ENCODE measurements at places on chromosomes 16 and 17. TPM values are rescaled to one million over a fixed set of nuclear protein-coding genes. Genes with fewer than 3 reads are reported as not detected.

DNA sequence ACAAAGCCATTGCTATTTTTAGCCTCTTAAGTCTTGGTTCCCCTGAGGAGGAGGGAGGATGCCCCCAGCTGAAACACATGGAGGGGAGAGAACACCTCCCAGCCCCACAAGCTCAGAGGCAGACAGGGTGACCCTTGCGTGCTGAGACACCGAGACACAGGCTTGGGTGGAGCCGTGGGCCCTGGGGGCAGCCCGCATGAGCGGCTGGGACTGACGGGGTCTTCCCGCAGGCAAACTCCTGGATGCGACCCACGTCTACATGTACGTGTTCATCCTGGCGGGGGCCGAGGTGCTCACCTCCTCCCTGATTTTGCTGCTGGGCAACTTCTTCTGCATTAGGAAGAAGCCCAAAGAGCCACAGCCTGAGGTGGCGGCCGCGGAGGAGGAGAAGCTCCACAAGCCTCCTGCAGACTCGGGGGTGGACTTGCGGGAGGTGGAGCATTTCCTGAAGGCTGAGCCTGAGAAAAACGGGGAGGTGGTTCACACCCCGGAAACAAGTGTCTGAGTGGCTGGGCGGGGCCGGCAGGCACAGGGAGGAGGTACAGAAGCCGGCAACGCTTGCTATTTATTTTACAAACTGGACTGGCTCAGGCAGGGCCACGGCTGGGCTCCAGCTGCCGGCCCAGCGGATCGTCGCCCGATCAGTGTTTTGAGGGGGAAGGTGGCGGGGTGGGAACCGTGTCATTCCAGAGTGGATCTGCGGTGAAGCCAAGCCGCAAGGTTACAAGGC is 9.8 kb downstream of the SLC16A3 start:
- H3K36me3 ChIP-seq, result peaks cover 3% of the 10 kb centered on the region
- H3K4me3 ChIP-seq, result peak overlapping the region; percentile 46
- peak overlapping the region; percentile 92 for H3K27ac ChIP-seq
- H3K27me3 ChIP-seq, result no peaks in the 10 kb centered on the region
- H3K4me1 ChIP-seq, result peaks cover 72% of the 10 kb centered on the region

- no peak overlapping the region for H3K4me3 ChIP-seq
- no peaks in the 10 kb centered on the region for H3K36me3 ChIP-seq
- no peak overlapping the region for H3K27ac ChIP-seq
- no peaks in the 10 kb centered on the region for H3K27me3 ChIP-seq
Measured at GRCh38 chr16:66245868-66246267, 120.6 kb upstream of the CDH5 start.

DNA sequence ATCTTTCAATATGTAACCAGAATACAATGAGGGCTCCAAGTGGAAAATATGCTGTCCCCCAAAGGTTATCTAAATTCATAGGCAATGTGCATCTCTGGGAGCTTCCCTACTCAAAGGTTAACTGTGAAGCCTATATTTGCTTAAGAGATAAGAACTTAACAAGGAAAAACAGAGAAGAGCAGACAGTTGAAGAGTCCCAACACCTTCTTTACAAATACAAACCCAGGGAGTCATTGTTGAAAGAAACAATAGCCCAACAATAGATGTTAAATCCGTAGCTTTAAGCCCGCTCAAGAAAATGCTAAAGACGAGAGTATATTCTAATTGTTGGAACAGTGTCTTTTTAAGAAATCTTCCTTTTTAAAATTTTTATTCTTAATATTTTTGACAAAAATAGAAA is 87.8 kb downstream of the CDH8 start:
- DNase-seq, result no peak
- no peak overlapping the region for H3K27ac ChIP-seq
- no peaks in the 10 kb centered on the region for H3K36me3 ChIP-seq
- peaks cover 7% of the 10 kb centered on the region for H3K4me1 ChIP-seq
- H3K4me3 ChIP-seq, result no peak overlapping the region
- H3K27me3 ChIP-seq, result no peaks in the 10 kb centered on the region

DNA sequence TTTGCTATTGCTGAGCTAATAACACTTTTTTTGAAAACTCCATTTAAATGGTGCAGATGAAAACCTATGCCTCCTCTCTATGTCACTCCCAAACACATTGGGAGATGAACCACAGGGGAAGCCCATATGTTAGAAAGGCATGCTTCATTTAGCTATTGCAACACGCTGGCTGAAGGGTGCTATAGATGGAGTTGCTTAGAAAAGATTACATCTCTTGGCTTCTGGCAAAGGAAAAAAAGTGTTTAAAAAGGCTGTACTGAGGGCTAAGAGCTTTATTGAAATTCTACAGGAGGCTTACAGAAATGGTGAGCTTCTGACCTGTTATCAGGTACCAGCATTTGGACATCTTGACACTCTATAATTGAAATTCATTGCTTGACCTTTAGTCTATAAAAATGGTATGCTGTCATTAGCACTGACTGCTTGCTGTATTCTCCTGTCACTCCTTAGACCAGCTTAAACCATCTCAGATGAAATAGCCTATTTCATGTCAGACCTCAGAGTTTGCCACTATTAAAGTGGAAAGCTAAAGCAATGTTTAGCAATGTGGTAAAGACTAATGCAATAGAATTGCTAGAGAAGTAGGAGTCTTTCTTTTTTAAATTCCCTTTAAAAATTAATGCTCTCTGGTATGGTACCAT is 503.9 kb downstream of the CDH11 start:
- no peak for DNase-seq
- H3K4me3 ChIP-seq, result no peak overlapping the region
- H3K27ac ChIP-seq, result no peak overlapping the region

DNA sequence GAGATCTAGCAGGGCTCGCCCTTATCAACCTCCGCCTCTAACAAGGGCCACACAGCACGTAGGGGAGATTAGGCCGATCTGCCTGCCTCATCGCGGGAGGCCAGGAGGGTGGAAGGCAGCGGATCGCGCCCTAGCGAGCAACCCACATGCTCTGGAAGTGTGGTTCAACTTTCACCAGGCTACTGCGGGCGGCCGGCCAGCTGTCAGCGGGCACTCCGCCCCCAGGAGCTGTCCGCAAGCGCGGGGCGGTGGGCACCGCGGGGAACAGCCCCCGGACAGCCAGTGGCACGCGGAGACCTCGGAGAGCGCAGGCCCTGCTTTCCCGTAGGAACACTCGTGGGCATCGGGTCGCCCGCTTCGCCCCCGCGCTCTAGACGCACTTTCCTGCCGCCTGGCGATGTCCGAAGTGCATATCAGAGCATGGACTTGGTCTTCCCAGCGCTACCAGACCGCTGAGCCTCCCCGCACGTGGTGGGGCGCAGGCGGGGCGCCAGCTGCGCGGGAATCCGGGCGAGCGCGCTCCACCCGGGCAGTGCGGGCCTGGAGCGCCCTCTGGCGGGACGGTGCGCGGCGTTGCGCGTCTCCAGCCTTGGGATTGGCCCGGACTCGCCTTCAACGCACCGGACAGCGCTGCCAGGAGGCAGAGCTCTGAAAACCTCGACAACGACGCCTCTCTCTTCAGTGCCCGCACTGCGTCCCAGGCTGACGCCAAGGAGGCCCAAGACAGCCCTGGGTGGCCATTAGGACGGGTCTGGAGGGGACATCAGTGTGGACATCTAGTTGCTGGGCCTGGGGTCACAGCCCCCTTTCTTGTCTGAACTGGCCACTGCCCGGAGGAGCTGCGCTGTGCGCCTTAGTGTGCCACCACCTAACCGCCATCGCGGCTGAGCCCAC is 3.6 kb upstream of the ZNHIT3 start:
- DNase-seq, result peak; percentile 95
- H3K36me3 ChIP-seq, result peaks cover 2% of the 10 kb centered on the region
- peak overlapping the region; percentile 40 for H3K4me3 ChIP-seq
- peaks cover 34% of the 10 kb centered on the region for H3K27me3 ChIP-seq
- peaks cover 26% of the 10 kb centered on the region for H3K4me1 ChIP-seq

- peak overlapping the region; percentile 50 for H3K27ac ChIP-seq
- no peak overlapping the region for H3K4me3 ChIP-seq
- H3K4me1 ChIP-seq, result peaks cover 42% of the 10 kb centered on the region
- no peaks in the 10 kb centered on the region for H3K27me3 ChIP-seq
- no peak for DNase-seq
- H3K36me3 ChIP-seq, result peaks cover 11% of the 10 kb centered on the region
Measured at GRCh38 chr17:1039123-1039507, 42.2 kb downstream of the TIMM22 start.

DNA sequence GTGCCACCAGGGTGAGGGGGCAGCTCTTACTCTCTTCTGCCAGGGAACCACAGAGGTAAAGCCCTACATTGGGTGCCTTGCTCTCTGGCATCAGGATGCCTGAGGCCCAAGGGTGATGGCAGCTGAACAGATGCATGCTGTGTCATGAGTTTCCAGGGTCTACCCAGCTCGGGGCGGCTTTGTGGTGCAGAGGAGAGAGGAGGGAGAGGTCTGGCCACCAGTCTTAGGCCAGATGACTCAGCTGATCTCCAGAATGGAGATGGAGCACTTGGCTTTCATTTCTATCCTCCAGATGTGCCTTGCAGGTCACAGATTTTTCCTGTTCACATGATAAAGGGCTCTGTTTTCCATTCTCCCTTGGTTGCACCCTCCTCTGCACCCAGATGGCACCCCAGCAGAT is 23.6 kb upstream of the USP22 start:
- no peak for DNase-seq
- H3K27me3 ChIP-seq, result no peaks in the 10 kb centered on the region
- no peak overlapping the region for H3K27ac ChIP-seq
- no peak overlapping the region for H3K4me3 ChIP-seq

DNA sequence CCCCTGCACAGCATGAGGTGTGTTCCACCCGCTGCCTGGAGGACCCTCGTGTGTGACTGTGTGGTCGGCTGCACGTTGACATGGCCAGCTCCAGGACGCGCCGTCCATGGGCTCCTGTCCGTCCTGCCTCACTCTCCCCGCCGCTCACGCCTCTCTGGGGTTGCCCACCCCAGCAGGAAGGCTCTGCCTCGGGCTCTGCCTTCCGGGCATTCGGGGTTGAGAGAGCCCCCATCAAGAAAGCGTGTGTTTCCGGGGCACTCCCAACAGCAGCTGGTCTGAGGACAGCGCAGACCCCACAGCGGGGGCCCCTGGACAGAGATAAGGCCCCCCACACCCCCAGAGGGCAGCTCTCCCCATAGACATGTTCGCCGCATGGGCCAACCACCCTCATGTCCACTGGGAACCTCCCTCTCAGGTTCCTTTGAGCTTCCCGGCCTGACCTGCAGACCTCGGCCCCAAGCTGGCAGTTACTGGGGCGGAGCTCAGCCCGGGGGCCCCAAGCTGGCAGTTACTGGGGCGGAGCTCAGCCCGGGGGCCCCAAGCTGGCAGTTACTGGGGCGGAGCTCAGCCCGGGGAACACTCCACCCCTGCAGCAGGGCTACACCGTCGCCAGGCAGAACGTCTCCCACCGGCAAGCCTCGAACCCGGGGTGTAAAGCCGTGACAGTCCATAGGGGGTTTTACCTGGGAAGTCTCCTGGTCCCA is 8.4 kb upstream of the PIEZO1 start:
- H3K4me3 ChIP-seq, result no peak overlapping the region
- DNase-seq, result no peak
- H3K27ac ChIP-seq, result no peak overlapping the region
- no peaks in the 10 kb centered on the region for H3K27me3 ChIP-seq

GRCh38 chr17:10117581-10118001 is 80.8 kb downstream of the GAS7 start:
- peak overlapping the region; percentile 10 for H3K27ac ChIP-seq
- no peaks in the 10 kb centered on the region for H3K27me3 ChIP-seq
- H3K4me3 ChIP-seq, result no peak overlapping the region
- H3K4me1 ChIP-seq, result peaks cover 78% of the 10 kb centered on the region
- DNase-seq, result no peak

DNA sequence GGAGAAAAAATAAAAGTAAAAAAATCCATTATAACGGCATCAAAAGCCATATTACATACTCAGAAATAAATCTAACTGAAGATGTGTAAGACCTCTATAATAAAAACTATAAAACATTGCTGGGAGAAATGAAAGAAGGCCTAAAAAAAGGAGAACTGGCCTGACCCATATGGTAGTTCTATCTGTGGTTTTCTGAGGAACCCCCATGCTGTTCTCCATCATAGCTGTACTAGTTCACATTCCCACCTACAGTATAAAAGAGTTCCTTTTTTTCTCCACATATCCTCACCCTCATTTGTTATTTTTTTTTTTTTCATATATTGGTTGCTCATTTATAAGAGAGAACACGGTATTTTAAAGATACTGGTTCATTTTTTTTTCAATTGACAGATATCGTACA is 191.8 kb downstream of the STX8 start:
- DNase-seq, result no peak
- no peak overlapping the region for H3K27ac ChIP-seq
- no peaks in the 10 kb centered on the region for H3K36me3 ChIP-seq
- H3K4me3 ChIP-seq, result no peak overlapping the region
- H3K4me1 ChIP-seq, result peaks cover 57% of the 10 kb centered on the region

GRCh38 chr17:1498869-1499268 is 6.4 kb upstream of the MYO1C start:
- DNase-seq, result no peak
- H3K27me3 ChIP-seq, result no peaks in the 10 kb centered on the region
- H3K27ac ChIP-seq, result no peak overlapping the region
- H3K4me3 ChIP-seq, result no peak overlapping the region
- peaks cover 8% of the 10 kb centered on the region for H3K4me1 ChIP-seq

- H3K27ac ChIP-seq, result peak within 1 kb of the TSS; percentile 100
- no peaks in the 10 kb centered on the region for H3K27me3 ChIP-seq
- peak within 1 kb of the TSS; percentile 98 for H3K4me3 ChIP-seq
- H3K4me1 ChIP-seq, result peaks cover 40% of the 10 kb centered on the region
- peak; percentile 95 for DNase-seq
Measured at GRCh38 chr17:63774141-63774968, at the start of gene DDX42. DDX42 (plus strand) TSS chr17:63774170; CDS start chr17:63787050, 12,880 bp downstream.

DNA sequence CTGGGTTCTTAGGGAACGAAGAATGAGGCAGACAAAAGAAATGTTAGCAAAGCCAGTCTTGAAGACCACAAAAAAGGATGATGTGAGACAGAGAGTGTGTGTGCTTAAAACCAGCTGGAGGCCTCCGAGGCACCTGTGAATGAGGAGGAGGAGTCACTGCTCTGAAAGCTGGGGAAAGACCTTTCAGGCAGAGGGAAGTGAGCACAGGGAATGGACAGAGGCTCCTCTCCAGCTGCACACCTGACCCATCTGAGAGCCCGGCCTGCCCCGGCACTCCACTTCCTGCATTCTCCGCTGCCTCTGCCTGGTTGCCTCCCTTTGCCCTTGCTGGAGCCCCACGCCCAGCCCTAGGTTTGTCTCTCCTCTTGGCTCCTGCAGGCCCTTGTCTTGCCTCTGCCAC is 55.2 kb upstream of the SREBF1 start:
- DNase-seq, result no peak
- H3K4me1 ChIP-seq, result peaks cover 13% of the 10 kb centered on the region
- H3K36me3 ChIP-seq, result peaks cover 39% of the 10 kb centered on the region
- H3K4me3 ChIP-seq, result no peak overlapping the region
- no peak overlapping the region for H3K27ac ChIP-seq

COQ9 gene
- 50.1 TPM for total RNA-seq

PDIA2 gene
- not detected for total RNA-seq

CD300H gene
- not detected for total RNA-seq

SHMT1 gene
- total RNA-seq, result 5.8 TPM

ABI3 gene
- total RNA-seq, result not detected

NRN1L gene
- total RNA-seq, result 1.5 TPM

NPW gene
- total RNA-seq, result 4.4 TPM

MEOX1 gene
- not detected for total RNA-seq

TBC1D3D gene
- 0.91 TPM for total RNA-seq

ZNF200 gene
- 9.1 TPM for total RNA-seq

CFAP97D1 gene
- total RNA-seq, result not detected

METTL9 gene
- total RNA-seq, result 91.9 TPM
